Stromal cell of bone marrow (primary cell): ENCODE measurements at places on chromosomes 11 and 22.

DNA sequence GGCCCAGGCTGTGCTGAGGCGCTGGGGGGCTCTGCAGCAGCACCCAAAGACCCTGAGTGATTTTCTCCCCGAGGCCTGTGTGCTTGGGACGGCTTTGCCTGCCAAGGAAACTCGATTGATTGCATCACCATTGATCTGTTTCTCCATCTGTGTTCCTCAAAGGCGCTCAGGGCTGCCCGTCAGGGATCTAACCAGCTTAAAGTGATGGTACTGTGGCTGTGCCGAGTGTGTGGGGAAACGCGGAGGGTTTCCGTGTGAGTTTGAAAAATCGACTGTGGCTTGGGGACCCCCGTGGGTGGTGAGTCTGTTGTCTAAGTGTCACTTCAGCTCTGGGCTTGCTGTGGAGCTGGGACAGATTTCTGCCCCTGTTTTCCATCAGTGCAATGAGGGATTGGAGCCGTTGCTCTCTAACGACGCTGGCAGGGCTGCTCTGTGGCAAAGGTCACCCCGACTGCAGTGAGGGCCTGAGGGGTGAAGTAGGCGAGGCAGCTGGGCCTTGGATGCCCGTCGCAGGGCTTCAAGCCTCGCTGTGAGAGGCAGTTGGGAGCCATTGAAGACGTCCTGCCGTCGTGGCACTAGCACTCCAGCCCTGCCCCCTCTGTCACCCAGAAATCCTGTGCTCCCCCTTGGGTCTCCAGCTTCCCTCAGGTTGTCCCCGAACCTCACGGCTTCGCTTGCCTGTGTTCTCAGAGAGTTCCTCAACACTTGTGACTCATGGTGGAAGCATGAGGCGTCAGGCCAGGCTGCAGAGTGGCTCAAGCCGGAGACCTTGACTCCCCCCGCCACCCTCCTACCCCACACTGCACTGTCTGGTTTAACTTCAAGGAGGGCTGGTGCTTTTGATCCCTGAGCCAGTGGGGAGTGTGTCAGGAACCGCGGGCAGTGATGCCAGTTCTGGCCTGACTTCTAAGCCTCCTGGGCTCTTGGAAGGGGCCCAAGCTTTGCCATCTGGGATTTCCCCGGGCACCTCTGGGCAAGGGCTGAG lies 21.8 kb downstream of the CACNA1I start:
- DNase-seq = peak; percentile 11

DNA sequence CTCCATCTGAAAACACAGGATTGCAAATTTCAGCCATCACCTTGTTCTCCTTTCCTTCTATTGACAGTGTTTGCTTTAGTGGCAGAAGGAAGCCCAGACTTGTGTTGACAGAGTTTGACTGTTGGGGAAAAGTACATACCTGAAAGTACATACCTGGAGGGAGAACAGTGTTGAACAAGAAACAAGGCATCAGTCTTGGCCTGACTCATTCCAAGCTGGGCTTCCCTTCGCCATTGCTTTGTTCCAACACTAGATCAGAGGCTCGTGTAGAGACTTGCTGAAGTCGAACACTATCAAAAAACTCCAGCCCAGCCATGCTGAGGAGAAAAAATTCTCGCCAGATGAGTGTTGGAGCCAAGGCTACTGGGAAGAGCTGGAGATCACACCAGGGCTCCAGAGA lies 133.4 kb downstream of the BBOX1 start:
- DNase-seq = no peak

GRCh38 chr11:64926689-64927088 lies 2.2 kb downstream of the PPP2R5B start:
- DNase-seq = no peak

GRCh38 chr11:71309611-71310010 lies 57.2 kb upstream of the SHANK2 start:
- DNase-seq = no peak

GRCh38 chr22:36541831-36542411 lies 13.0 kb upstream of the EIF3D start:
- DNase-seq = peak; percentile 82

DNA sequence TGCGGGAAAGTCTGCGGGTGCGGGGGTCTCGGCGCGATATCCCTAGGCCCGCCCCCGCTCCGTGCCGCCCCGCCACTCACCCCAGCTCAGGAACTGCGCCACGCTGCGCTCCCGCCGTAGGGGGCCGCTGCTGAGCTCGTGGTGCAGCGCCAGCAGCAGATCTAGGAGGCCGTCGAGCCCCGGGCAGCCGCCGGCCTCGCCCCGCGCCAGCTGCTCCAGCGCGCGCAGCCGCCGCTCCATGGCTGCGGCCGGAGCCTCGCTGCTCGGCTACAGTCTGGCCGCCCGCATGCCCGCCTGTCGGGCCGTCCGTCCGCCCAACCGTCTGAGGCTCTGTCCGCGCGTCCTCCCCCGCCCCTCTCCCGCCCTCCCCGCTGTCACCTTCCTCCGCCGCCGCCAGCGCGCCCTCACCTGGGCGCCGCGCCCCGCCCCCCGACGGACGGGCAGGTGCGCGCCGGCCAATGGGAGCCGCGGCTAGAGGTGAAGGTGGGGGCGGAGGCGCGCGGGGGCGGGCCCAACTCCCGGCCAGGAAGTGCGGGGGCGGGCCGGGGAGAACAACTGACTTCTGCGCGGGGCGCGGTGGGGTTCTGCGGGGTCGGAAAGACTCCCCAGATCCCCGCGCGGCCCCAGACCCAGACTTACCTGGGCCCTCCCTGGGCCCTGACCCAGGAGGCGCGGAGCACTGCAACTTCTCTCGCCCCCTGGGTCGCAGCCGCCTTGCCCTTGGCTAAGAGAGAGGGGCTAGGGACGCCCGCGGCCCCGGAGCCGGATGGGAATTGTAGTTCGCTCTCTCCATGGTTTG lies at the start of gene CDC42BPG:
CDC42BPG (minus strand) TSS at position 324 of the 799 bp plus-strand sequence; CDS start at position 240, 84 bp downstream.
- peak; percentile 25 for DNase-seq

DNA sequence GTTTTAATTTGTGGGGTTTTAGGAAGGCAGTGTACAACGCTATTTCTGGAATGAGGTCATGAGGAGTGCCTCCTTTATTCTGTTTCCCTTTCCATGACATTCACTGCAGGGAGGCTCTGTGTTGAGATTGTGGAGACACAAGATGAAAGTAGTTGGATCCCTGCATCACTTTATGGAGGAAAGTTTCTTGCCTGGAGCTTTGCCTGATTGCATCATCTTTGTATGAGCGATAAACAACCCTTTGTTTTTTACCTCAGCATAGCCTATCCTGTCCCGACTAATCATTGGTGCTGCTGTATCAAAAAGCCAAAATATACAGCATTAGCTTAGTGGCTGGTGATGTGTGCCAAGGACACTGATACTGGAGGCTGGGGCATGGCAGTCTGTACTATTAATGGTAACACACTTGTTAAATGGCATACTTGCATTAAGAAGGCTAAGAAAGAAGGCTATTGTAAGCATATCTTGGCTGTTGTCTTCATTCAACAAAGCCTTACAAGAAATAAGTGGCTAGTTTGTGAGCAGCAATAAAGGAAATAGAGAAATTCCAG lies 31.2 kb upstream of the SLC5A4 start:
- DNase-seq = no peak

GRCh38 chr11:22795914-22796313 lies 33.7 kb downstream of the SVIP start:
- no peak for DNase-seq

DNA sequence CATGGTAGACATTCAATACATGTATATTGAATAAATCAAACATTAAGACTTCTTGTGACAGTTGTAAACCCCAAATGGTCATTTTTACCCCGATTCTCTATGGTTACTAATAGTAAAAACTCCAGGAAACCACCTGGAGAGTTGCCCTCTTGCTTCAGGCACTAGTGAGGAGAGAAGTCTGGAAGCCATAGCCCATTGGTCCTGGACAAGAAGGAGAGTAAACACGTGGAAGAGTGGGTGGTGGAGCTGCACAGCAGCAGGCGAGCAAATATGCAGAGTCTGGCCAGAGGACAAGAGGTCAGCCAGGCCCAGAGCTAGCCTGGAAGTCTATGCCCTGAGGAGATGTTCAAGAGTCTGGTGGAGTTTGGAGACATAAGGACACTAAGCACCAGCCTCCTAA lies 17.7 kb downstream of the DCHS1 start:
- peak; percentile 45 for DNase-seq

DNA sequence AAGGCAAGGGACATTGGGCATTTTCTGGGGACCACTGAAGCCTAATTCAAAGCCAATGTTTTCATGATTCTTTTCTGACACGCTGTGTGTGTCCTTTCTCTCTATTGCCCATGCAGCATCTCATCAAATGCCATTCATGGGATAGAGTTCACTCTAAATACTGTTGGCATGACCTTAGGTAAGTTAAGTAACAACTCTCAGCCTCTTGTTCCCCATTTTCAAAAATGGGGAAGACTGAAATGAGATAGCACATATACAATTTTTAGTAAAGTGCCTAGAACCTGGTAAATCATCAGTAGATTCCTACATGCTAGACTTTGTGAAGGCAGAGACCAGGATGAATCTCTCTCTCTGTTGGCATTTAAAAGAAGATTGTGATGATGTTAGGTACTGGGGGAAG lies 12.7 kb upstream of the OR52K2 start:
- no peak for DNase-seq

DNA sequence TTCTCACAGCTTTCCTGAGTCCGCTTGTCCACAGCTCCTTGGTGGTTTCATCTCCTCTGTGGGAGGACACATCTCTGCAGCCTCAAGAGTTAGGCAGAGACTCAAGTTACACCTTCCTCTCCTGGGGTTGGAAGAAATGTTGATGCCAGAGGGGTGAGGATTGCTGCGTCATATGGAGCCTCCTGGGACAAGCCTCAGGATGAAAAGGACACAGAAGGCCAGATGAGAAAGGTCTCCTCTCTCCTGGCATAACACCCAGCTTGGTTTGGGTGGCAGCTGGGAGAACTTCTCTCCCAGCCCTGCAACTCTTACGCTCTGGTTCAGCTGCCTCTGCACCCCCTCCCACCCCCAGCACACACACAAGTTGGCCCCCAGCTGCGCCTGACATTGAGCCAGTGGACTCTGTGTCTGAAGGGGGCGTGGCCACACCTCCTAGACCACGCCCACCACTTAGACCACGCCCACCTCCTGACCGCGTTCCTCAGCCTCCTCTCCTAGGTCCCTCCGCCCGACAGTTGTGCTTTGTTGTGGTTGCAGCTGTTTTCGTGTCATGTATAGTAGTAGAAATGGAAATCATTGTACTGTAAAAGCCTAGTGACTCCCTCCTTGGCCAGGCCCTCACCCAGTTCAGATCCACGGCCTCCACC lies 11.7 kb downstream of the RASD2 start:
- DNase-seq = no peak

GRCh38 chr11:36803084-36803483 lies 205.0 kb upstream of the RAG2 start:
- DNase-seq = no peak

GRCh38 chr11:76756341-76756741 lies 26.8 kb upstream of the TSKU start:
- no peak for DNase-seq

GRCh38 chr22:16915701-16916100 lies 90.5 kb upstream of the XKR3 start:
- peak; percentile 12 for DNase-seq

DNA sequence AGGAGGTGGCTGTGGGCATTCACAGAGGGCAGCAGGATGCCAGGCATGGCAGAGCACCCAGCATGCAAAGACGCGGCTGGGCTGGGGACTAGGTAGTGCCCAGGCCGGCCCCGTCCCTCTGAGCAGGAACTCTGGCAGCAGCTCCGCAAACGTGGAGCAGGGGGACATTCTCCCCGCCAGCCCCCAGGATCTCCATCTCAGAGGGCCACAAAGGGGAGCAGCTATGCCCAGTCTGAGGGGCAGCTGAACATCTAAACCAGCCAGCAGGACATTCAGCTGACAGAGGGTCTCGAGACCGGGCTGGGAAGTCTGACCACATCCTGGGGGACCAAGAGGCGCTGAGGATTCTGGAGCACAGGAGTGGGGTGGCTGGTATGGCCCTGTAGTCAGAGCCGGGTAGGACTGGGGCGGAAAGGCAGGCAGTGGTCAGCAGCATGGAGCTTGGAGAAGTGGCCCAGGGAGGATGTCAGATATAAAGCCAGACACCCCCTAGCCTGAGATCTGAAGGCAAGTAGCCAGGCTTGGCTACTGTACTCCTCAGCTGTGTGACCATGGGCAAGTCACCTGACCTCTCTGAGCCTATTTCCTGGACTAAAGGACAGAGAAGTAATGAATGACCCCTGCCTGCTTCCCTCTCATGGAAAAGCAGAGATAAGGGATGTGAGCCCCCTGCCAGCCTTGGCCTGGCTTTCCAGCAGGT lies 10.2 kb downstream of the PMM1 start:
- no peak for DNase-seq

- DNase-seq = peak; percentile 73
Observed at GRCh38 chr11:111793863-111794262, 27.7 kb upstream of the PPP2R1B start.
